ENCODE measurements at places on chromosomes 1 and 21. TPM values are rescaled to one million over a fixed set of nuclear protein-coding genes. Genes with fewer than 3 reads are reported as not detected.

Gene AMY1B
- total RNA-seq = not detected

Gene MAP10
- total RNA-seq = 0.98 TPM

Gene ERVH48-1
- total RNA-seq = 0.04 TPM

Gene IFI44L
- total RNA-seq = 0.02 TPM

Gene TNNI3K
- not detected for total RNA-seq

Gene RHD
- total RNA-seq = not detected

Gene FCRL6
- total RNA-seq = not detected

Gene ELF3
- total RNA-seq = 101 TPM

Gene CLDN17
- total RNA-seq = not detected

Gene ADCY10
- total RNA-seq = not detected

Gene PRRX1
- not detected for total RNA-seq

Gene ZYG11A
- 2.0 TPM for total RNA-seq

Gene CFHR1
- 0.17 TPM for total RNA-seq

Gene ERICH3
- not detected for total RNA-seq

Gene IL20
- total RNA-seq = not detected

Gene CDK11B
- total RNA-seq = 25.2 TPM

Gene S100A7A
- not detected for total RNA-seq

Gene UBR4
- total RNA-seq = 99.7 TPM

Gene ITLN2
- total RNA-seq = 0.66 TPM

Gene FCRL1
- not detected for total RNA-seq

Gene RGS4
- not detected for total RNA-seq

Gene PCSK9
- 2.3 TPM for total RNA-seq

Gene NBPF20
- total RNA-seq = 3.0 TPM

Gene MCOLN2
- 2.1 TPM for total RNA-seq

Gene RIMKLA
- 0.98 TPM for total RNA-seq

Gene CFAP74
- 0.08 TPM for total RNA-seq

Gene GPR3
- 1.7 TPM for total RNA-seq

Gene PADI3
- 0.86 TPM for total RNA-seq

Gene NFASC
- total RNA-seq = 1.3 TPM

Gene CLDN8
- total RNA-seq = not detected
